ENCODE measurements at places on chromosomes 5 and 9. TPM values are rescaled to one million over a fixed set of nuclear protein-coding genes. Genes with fewer than 3 reads are reported as not detected.

GRCh38 chr5:150600616-150601490, 39.6 kb upstream of the SYNPO start:
- H3K36me3 ChIP-seq, result no peaks in the 10 kb centered on the region
- no peak for DNase-seq
- H3K27ac ChIP-seq, result no peak overlapping the region
- H3K27me3 ChIP-seq, result no peaks in the 10 kb centered on the region
- no peak overlapping the region for H3K4me3 ChIP-seq
- H3K4me1 ChIP-seq, result no peaks in the 10 kb centered on the region

GRCh38 chr9:126925876-126926275, 11.3 kb downstream of the RALGPS1 start:
- H3K27ac ChIP-seq, result no peak overlapping the region
- no peak overlapping the region for H3K4me3 ChIP-seq
- H3K4me1 ChIP-seq, result no peaks in the 10 kb centered on the region
- no peak for DNase-seq
- no peaks in the 10 kb centered on the region for H3K27me3 ChIP-seq

The GLDC gene
- 1.7 TPM for total RNA-seq

GRCh38 chr9:95103281-95103771, 214.2 kb downstream of the FANCC start:
- H3K27me3 ChIP-seq, result no peaks in the 10 kb centered on the region
- DNase-seq, result no peak
- no peak overlapping the region for H3K4me3 ChIP-seq
- no peak overlapping the region for H3K27ac ChIP-seq

Measured in activated naive CD4-positive, alpha-beta T cell treated with anti-CD3 and anti-CD28 coated beads for 36 hours (primary cell).